ENCODE measurements at places on chromosomes 2 and 18.

DNA sequence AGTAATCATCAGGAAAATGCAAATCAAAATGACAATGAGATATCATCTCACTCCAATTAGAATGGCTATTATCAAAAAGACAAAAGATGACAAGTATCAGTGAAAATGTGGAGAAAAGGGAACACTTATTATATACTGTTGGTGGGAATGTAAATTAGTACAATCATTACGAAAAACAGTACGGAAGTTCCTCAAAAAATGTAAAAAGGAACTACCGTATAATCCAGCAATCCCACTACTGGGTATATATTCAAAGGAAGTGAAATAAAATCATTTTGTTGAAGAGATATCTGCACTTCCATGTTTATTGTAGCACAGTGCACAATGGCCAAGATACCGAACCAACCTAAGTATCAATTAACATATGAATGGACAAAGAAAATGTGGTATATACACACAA lies 52.4 kb upstream of the TEX51 start:
- DNase-seq: no peak

GRCh38 chr18:9753846-9754245 lies 45.7 kb downstream of the RAB31 start:
- DNase-seq: no peak

DNA sequence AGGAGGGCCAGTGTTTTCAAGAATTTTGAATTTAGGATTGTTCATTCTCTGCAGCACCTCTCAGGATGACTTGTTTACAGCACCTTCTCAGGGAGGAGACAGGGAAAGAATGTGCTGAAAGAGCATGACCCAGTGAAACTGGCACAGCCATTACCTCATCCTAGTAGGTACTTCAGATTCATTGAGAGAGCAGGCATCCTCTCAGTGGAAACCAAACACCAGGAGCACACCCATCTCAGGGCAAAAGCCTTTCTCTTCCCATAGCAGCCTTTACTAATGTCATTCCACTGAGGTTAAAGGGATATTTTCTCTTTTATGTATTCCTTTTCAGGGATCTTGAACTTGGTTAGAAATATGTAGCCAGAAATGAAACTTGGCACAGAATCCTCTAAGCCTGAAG lies 2.6 kb downstream of the MAP2 start:
- DNase-seq: no peak

DNA sequence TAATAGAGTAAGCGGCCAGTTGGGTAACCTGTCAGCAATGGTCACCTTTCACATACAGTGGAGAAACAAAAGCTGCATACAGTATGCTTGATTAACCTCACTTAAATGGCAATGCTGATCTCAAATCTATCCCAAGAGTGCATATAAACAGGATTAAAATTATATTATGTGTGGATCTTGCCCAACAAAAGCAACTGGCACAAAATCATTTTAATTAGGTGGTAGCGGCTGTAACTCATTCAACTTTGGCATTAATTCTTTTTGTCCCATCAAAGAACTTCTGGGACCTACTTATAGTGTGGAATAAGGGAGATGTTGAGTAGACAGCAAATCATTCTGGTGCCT lies 167.8 kb upstream of the VRK2 start:
- DNase-seq: no peak

DNA sequence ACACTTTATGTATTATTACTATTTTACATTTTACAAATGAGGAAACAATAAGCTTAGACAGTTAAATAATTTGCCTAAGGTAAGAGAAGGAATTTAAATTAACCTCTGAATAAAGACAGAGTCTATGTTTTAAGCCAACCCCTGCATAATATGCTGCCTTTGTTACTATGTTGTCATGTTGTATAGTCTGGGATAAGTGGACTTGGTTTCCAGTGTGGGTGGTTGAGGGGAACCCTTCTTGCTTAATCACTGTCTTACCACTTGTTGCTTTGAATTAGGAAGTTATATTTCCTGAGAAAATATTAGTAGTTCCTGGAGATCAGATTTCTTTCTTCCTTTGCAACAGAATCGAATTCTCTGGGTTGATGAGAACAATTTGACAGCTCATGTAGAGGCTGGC lies 52.6 kb downstream of the AGPS start:
- DNase-seq: no peak

DNA sequence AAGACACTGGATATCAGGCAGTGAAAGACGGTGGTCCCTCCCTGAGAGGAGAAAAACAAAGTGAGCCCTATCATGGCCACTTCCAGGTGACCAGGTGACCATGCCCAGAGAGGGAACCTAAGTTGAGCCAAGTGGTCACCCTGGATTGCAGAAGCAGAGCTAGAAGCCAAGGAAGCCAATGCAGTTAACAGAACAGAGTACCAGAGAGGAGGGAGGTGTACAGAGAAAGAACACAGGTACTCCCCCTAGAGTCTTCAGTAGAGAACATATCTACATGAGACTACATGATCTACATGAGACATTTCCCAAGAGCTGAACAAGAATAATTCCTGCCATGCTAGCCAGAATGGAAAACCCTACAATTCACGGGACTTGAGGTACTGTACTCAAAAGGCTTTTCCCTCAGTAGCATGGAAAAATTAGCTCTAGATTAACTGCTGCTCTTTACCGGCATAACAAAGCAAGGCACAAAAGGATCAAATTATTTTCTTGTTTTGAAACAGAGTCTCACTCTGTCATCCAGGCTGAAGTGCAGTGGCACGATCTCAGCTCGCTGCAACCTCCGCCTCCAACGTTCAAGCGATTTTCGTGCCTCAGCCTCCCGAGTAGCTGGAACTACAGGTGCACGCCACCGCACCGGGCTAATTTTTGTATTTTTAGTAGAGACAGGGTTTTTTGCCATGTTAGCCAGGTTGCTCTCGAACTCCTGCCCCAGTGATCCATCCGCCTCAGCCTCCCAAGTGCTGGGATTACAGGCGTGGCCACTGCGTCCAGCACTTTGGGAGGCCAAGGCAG lies 23.5 kb downstream of the ROCK2 start:
- no peak for DNase-seq

GRCh38 chr2:237156031-237156856 lies 70.6 kb downstream of the COPS8 start:
- no peak for DNase-seq

GRCh38 chr2:181025004-181025403 lies 44.6 kb downstream of the UBE2E3 start:
- peak; percentile 1 for DNase-seq

GRCh38 chr18:67363694-67364093 lies 152.8 kb downstream of the DSEL start:
- DNase-seq: no peak

GRCh38 chr2:112682101-112682500 lies 36.4 kb downstream of the SLC20A1 start:
- DNase-seq: no peak

DNA sequence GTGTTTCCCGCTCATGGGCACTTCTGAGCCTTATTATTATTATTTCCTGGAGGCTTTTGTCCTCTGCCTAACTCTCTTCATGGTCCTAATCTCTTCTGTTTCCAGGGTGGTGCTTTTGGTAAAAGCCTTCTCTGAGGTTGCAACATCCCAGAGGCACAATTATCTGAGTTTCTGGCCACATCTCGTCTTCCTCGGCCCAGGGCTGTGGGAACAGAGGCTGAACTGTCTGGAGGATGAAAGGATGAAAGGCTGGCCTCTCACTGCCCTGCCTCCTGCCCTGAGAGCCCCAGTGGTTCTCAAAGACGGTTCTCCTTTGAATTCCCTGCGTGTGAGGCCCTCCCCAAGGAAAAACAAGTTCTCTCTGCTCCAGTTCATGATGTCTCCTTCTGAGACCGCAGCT lies 13.8 kb downstream of the GYPC start:
- DNase-seq: no peak

- DNase-seq: no peak
Measured at GRCh38 chr18:2961821-2962220, 51.1 kb downstream of the LPIN2 start.

GRCh38 chr2:127275356-127275755 lies 18.6 kb downstream of the ERCC3 start:
- no peak for DNase-seq

- no peak for DNase-seq
Measured at GRCh38 chr2:234492717-234493485, 4.0 kb downstream of the ARL4C start.

DNA sequence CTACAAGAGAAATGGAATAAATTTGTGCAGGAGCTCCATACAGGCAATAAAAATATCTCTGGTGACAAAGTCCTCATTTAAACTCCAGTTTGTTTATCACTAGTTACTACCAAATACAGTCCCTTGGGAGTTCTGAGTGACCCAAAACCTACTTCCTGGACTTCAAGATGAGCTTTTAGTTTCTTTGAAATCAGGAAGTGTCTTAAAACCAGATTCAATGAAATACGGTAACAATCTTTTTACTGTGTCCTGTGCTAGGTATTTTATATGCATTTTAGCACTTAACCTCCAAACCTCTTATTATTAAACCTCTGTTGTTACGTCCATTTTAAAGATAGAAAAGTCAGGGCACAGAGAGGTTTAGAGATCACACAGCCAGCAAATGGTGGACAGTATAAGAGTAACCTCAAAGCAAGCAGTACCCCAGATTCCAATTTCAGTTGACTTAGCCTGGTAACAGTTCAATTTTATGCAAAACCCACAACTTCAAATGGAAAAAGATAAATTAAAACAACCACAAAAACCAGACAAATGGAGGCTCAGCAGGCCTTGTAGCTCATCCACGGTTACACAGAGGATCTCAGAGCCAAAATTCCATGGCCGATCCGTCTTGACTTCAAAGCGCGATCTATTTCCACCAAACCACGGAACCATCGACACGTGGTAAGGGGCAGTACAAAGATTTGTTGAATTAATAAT lies 1.3 kb upstream of the KCMF1 start:
- DNase-seq: no peak

DNA sequence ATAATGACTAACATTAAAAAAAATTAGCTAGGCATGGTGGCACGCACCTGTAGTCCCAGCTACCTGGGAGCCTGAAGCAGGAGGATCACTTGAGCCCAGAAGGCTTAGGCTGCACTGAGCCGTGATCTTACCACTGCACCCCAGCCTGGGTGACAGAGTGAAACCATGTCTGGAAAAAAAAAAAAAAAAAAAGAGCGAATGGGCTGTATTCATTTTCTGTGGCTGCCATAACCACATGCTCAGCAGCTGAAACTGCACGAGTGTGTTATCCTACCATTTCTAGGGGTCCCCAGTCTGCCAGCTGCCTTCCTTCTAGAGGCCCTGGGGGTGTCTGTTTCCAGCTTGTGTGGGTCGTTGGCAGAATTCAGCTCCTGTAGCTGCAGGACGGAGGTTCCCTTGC lies 247.8 kb downstream of the EIPR1 start:
- DNase-seq: no peak

GRCh38 chr18:79799619-79800370 lies 2.1 kb downstream of the KCNG2 start:
- DNase-seq: no peak

GRCh38 chr2:26757873-26758789 lies 6.0 kb upstream of the SLC35F6 start:
- no peak for DNase-seq

DNA sequence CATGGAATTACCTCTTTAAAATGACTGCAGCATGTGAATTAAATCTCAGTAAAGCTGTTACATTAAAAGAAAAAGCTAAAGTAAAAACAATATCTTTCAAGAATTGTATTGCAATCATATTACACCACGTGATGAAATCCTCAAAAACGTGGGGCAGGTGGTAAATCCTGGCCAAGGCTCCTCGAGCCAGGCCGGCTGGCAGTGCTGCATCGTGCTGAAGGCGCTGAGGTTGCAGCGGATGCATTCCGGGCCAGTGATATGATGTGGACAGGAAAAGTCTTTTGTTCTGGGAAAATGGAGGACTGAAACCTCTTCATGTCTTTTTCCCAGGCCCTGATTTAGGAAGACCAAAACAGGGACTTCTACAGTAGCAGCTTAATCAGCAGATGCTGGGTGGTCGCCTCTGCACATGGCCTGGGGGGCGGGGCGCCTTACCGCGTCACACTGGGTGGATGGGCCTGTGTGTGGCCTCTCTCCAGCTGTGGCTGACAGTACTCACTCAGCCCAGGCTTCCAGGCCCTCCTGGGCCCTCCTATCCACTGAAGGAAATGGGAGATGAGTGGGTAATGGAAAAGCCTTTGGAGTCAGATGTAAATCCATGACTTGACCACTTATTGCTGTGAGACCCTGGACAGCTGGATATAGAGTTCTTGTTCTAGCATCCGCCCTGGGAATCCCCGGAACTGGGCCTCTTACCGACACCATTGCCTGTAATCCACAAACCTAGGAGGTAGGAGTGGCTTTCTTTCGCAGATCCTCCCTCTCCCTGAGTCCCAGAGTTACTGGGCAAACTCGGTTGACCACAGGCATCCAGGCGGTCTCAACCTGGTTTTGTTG lies 45.1 kb downstream of the PROC start:
- no peak for DNase-seq

GRCh38 chr18:2468051-2468450 lies 103.3 kb downstream of the METTL4 start:
- DNase-seq: no peak

- DNase-seq: no peak
Measured at GRCh38 chr2:161710131-161710915, 86.1 kb downstream of the SLC4A10 start.

- no peak for DNase-seq
Measured at GRCh38 chr18:47286776-47287410, 35.4 kb upstream of the SKOR2 start.

- no peak for DNase-seq
Measured at GRCh38 chr2:181632733-181633401, 24.0 kb downstream of the CERKL start.

DNA sequence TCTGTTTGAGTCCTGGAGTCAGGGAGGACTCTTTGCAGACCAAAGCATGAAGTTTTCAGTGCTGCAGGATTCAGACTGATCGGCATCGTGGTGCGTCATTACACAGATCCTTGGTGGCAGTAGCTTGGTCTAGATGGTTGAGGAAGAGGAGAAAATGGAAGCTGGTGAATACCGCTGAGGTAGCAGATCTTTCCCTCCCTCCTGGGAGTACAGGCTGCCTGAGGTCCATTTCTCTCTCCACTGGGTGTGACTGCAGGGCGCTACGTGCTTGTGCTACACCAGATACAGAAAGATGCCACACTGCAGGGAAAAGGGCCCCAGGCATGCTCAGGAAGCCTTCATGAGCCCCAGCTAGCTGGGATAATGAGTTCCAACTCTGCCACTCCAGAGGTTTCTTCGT lies 3.3 kb upstream of the CNDP1 start:
- no peak for DNase-seq

GRCh38 chr2:163341426-163341825 lies 394.4 kb downstream of the FIGN start:
- no peak for DNase-seq

- DNase-seq: no peak
Measured at GRCh38 chr18:57768537-57769326, 34.4 kb downstream of the ATP8B1 start.

GRCh38 chr2:55141572-55142413 lies 90.3 kb downstream of the CLHC1 start:
- DNase-seq: no peak

- no peak for DNase-seq
Measured at GRCh38 chr18:8242151-8242696, 367.0 kb upstream of the RAB12 start.

DNA sequence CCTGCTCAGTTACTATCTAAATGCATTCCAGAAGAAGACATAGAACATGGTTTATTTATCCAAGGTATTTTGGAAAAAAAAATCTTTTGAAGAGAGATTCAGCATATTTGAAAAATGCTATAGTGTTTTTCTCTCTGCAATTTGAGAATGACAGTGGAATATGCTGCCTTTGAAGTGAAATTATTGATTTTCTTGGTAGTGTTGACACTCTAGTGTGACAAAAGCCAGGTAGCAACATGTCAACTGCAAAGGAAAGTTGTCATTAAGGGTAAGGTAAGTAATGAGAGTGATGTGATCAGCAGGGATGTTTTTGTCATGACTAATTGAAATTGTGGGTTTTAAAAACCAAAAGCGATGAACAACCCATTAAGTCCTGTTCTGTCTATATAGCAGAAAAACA lies 1387.1 kb upstream of the TMEFF2 start:
- DNase-seq: no peak
